ENCODE measurements at places on chromosomes 16 and 17. TPM values are rescaled to one million over a fixed set of nuclear protein-coding genes. Genes with fewer than 3 reads are reported as not detected.
A peak's percentile ranks its signal among the peaks of the same experiment; 100 is the strongest.

CYBC1 gene
- total RNA-seq = 26.3 TPM

INCA1 gene
- total RNA-seq = 0.23 TPM

DNA sequence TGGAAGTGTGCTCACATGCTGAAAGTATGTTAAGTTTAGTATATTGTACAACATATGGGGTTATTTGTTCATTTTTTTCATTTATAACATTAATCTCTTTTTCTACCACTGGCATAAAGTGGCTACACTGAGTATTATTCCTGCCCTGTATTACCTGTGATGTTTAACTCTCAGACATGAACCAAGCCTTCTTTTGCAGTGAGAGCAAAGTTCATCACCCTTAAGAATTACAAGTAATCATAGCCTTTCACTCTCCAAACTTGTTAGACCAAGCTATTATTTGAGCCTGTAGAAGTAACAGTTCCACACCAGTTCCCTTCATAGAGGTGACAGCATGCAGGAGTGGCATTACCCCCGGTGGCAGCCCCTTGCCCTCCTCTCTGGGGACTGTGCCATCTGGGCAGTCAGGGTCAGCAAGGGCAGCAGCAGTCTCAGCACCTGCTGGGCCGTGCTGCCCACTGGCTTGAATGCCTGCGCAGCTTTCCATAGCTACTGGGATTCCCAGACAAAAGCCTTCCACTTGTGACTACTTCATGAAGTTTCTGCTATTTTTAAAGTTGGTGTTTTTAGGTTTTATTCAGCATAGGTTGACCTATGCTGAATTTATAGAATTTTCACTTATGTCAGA lies 71.3 kb downstream of the TMC6 start:
- no peak for DNase-seq

DNA sequence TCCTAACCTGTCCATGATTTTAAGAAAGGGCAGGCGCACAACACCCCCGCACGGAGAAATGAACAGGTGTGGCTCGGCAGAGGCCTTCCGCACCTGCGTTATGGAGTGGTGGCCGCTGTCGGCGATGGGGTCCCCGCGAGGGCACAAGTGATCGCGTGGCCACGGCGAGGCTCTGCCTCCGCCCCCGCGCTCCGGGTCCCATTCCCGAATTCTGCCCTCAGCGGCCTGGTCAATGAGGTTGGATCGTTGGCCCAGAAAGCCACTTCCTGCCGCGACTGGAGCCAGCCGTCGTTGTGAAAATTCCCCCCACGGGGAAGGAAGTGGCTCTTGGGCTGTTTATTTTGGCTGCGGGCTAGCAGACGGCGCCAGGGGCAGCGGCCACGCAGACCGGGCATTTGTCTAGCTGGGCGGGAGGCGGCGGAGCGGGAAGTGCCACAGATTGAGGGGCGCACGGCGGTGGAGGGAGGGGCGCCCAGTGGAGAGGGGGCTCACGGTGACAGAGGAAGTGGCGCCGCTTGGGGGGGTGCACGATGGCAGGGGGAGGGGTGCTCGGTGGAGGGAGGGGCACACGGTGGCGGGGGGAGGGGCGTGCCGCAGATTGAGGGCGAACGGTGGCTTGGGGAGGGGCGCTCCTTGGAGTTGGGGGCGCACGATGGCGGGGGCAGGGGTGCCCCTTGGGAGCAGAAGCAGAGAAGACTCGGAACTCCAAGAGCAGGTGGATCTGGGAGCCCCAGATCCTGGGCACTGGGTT lies 25.0 kb downstream of the MRC2 start:
- peak; percentile 90 for DNase-seq

Data from Daoy (cell line).